ENCODE measurements at places on chromosomes 7 and 10.
A peak's percentile ranks its signal among the peaks of the same experiment; 100 is the strongest.

GRCh38 chr7:7671361-7671760 is 30.8 kb downstream of the UMAD1 start:
- no peak for DNase-seq

DNA sequence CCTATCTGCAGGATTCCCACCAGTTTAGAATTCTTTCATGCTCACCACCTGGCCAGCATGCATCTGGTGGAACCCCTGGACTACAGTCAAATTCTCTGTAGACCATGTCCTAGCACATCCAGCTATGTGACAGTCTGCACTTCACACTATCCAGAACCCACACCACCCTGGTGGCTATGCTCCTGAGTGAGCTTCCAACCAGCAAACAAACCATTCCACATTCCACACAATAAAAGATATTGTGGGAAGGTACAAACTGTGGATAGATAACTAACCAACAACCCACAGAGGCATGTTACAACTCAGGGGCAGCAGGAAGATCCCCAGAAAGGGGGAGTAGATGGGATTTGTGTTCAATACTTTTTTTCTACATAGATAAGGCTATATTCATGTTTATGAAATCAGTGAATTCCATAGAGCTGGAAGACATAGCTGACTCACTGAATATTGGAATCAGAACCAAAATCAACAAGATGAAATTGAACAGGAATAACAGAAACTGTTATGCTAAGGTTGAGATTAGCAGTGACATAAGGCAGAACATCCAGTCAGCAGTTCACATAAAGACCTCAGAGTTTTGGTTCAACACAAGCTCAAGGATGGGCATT is 72.5 kb downstream of the LRRC17 start:
- DNase-seq: no peak

DNA sequence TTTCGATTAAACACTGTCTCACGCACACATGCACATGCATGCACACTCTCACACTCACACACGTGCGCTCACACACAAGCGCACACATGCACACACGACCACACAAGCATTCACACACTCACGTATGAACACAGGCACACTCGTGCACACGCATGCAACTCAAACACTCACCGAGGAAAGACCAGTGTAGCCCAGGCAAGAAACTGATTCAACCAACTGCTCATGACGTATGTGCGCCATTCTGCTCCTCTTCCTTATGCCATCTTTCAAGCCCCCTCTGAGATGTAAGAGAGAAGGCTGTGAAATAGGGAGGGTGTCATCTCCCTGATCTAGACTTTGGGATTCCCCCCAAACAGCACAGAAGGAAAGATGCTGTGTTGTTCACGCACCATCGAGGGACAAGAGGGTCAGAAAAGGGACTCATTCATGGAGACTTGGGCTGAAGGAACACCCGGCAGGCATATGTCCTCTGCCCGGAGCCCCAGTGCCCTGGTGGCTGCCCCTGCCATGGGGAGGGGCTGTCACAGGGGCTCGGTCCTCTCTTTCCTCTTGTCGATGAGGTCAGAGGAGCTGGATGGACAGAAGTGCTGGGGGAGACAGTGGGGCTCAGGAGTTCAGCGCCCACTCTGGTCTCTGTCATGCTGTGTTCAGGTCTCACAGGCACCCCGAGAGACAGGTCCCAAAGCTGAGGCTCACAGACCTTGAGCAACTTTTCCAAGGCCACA is 130.1 kb upstream of the SHH start:
- DNase-seq: no peak

DNA sequence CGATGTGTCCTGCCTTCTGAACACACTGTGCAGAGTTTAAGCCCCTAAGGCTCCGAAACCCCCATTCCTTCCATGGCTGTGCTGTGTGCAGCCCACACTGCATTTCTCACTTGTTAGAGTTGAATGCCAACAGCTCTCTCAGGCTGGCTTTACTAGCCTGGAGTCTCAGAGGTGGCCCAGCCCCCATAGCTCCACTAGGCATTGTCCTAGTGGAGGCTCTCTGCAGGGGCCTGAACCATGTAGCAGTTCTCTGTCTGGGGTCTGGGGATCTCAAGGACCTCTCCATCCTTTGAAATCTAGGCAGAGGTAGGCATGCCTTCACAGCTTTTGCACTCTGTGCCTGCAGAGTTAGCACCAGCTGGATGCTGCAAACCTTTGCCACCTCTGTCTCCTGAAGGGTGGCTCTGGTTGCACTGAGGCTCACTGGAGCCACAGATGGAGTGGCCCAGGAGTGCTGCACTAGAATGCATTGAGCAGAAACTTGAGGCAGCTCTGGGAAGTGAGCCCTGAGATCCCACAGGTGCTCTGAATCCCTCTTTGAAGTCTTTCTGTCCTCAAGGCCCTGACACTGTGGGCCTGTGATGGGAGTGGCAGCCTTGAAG is 301.7 kb downstream of the DGKB start:
- no peak for DNase-seq

GRCh38 chr10:111007486-111007885 is 69.3 kb upstream of the ADRA2A start:
- DNase-seq: no peak

DNA sequence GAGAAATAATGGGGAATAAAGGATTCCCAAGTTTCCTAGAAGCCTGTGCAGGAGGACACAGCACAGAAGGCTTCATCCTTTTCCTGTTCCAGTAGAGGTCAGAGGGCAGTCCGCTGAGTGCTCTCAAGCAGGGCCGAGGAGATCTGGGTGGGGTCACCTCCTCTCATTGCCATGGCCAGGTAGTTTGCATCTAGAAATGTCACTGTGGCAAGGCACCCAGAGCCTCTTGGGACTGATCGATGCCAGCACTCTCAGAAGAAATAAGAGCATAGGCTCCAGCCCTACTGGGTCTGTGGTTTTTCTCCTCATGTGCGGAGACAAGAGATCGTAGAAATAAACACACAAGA is 7.9 kb downstream of the NUB1 start:
- DNase-seq: no peak

DNA sequence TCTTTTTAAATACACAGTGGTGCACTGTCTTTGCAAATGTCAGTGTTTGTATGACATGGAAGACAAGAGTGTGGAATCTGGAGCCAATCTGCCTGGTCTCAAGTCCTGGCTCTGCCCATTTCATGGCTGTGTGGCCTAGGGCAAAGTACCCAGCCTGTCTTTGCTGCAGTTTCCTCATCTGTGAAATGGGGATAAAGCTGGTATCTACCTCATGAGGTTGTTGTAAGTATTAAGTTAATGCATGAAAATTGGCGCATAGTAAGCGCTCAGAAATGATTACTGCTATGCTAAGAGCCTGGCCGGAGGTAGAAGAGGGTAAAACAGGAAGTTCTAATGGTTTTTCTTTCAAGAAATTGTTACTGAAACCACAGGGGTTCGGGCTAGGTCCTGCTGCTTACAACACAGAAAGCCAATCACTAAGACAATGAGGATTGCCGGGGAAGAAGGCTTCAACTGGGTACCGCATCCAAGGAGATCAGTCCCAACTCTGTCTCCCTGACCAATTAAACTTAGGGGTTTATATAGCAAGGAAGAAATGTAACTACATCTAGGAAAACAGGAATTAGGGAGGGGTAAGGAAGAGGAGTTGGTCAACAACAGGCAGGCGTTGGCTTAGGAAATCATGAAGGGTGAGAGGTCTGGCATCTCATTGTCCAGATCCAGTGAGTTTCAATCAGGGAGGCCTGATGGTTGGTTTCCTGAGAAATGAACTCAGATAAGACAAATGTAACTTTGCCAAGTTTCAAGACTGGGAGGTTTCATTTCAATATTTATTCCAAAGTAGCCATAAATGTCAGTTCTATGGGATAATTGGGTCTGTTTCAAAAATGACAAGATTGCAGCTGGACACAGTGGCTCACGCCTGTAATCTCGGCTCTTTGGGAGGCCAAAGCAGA is 57.0 kb downstream of the CHST3 start:
- no peak for DNase-seq

DNA sequence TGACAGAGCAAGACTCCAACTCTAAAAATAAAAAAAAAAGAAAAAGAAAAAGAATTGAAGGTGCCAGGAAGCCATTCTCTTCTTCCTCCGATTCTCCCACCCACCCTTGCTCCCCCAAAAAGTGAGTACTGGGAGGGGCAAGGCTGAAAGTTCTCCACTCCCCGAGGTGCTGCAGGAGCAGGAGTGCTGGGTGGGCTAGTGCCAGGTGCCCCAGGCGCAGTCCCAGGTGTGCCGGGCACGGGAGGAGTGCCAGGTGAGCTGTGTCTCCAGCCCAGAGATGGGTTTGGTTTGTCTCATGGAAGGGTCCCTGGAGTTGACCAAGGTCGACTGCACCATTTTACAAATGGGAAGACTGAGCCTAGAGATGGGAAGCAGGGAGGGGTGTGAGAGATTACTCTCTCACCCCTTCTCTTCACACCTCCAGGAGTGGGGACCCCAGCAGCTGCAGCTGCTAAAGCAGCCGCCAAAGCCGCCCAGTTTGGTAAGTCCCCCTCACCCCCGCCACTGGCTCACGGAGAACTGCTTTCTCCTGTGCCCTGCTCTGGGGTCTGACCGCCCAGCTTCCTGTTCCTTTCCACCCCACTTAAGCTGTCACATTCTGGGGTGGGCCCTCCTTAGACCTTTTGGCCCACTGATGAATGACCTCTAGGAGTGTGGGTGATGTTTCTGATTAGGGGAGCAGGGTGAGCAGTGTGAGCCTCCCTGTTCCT is 26.2 kb upstream of the LIMK1 start:
- no peak for DNase-seq

GRCh38 chr7:134985894-134986362 is 380 bp upstream of the AGBL3 start:
- no peak for DNase-seq

- DNase-seq: no peak
Observed at GRCh38 chr7:47582764-47583738, 1.1 kb upstream of the TNS3 start.

GRCh38 chr7:143979998-143980397 is 20.1 kb upstream of the OR6B1 start:
- DNase-seq: no peak

DNA sequence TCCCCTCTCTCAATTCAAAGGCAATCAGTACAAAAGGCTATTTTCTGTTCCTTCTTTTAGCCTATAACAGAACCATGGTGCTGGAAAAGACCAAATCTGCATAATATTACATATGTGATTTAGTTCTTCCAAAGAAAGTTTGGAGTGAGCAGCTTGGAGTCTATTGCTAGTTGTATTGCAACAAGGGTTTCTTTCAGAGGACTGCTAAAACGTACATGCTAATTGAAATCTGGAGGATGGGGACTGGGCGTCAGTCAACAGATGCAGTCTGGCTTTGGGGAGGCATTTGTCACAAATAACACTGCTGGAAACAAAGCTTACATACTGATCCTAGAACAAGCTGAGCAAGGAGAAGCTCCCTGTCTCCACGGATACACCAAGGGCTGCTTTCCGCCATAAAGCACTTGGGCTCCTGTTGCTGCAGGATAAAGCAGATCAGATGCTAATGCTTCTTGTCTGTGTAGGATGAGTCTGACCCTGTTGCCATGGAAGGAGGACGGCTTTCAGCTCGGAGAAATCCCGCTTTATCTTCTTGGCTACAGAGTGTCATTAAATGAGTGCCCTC is 883.5 kb downstream of the SORCS1 start:
- DNase-seq: no peak

GRCh38 chr7:20598459-20599309 is 16.8 kb upstream of the ABCB5 start:
- DNase-seq: peak; percentile 37

DNA sequence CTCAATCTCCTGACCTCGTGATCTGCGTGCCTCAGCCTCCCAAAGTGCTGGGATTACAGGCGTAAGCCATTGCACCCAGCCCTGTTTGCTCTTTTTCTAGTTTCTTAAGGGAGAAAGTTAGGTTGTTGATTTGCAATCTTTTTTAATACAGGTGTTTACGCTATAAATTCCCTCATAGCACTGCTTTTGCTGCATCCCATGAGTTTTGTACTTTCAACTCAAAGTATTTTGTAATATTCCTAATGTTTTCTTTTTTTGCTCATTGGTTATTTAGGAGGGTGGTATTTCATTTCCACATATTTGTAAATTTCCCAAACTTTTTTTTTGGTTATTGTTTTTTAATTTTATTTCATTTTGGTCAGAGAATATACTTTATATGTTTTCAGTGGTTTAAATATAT is 11.6 kb downstream of the TPST1 start:
- DNase-seq: no peak

DNA sequence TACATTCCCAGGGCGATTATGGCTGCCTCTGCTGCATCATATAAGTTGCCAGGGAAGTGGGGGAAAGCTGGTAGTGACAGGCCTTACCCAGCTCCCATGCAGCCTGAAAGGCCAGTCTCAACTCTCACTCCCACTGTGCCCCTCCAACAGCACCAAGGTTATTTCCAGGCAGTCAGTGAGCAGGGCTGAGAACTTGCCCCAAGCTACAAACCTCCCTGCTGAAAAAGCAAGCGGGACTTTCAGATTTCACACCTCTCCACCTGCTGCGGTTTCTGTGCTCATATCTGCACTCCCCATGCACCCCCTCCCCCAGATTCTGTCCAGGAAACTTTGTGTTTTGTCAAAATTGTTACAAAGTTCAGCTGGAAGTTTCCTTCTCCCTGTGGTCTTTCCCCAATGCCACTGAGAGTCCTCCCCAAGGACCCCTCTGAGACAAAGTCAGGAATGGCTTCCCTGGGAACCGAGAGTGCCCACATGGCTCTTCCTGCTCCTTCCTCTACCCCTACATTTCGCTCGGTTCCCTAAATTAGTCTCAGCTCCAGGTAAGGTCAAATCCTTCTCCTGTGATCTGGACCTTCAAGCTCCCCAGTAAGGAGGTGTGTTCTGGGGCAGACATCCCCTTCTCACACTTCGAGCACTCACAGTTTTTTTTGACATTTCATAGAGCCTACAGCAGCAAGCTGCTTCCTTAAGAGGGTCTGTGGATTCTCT is 25.3 kb upstream of the WNT2 start:
- no peak for DNase-seq

- no peak for DNase-seq
Observed at GRCh38 chr10:75015442-75015841, 96.0 kb upstream of the SAMD8 start.

GRCh38 chr7:108278281-108278680 is 148.1 kb upstream of the LAMB4 start:
- DNase-seq: no peak

DNA sequence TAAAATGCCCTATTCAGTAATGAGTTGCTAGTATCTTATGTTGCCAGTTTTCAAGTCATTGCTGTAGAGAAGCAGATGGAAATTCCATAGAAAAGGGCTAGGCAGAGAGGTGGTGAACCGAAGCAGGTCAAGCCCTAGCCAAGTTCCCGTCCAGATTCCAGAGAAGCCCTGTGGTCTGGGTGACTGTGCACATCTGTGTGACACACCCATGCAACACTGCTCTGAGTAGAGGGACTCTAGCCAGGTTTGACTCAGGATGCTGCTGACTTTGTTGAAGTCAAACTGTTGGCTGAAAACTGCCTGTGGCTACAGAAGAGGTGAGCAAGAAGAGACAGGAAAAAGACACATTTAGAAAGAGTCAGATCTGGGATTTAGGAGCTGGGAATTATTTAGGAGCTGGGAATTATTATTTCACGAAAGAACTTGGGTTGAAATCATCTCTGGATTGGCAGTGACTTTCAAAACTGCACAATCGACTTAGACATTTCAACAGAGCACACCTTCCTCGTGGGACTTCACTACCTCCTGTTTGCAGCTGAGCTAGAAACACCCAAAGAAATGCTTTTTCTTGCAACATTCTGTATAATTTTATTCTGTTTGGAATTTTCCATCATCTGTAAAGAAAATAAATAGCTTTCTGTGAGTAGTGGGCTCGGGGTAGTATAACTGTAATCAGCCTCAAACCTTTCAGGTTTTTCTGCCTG is 149.1 kb upstream of the PRKCQ start:
- no peak for DNase-seq
